ENCODE measurements at places on chromosomes 5 and 9.

GRCh38 chr5:66597183-66597757 is 1.1 kb downstream of the MAST4 start:
- H3K4me3 ChIP-seq, result peak overlapping the region; percentile 61
- peak; percentile 37 for DNase-seq
- H3K27ac ChIP-seq, result no peak overlapping the region
- no peaks in the 10 kb centered on the region for H3K36me3 ChIP-seq
- peaks cover 13% of the 10 kb centered on the region for H3K4me1 ChIP-seq

- H3K27ac ChIP-seq, result no peak overlapping the region
- H3K4me3 ChIP-seq, result no peak overlapping the region
- H3K4me1 ChIP-seq, result no peaks in the 10 kb centered on the region
Measured at GRCh38 chr9:98913044-98913443, 30.7 kb upstream of the COL15A1 start.

GRCh38 chr5:173833196-173833985 is 54.8 kb upstream of the CPEB4 start:
- H3K27me3 ChIP-seq, result no peaks in the 10 kb centered on the region
- no peaks in the 10 kb centered on the region for H3K36me3 ChIP-seq
- no peak for DNase-seq
- H3K27ac ChIP-seq, result no peak overlapping the region
- H3K4me1 ChIP-seq, result peaks cover 9% of the 10 kb centered on the region

DNA sequence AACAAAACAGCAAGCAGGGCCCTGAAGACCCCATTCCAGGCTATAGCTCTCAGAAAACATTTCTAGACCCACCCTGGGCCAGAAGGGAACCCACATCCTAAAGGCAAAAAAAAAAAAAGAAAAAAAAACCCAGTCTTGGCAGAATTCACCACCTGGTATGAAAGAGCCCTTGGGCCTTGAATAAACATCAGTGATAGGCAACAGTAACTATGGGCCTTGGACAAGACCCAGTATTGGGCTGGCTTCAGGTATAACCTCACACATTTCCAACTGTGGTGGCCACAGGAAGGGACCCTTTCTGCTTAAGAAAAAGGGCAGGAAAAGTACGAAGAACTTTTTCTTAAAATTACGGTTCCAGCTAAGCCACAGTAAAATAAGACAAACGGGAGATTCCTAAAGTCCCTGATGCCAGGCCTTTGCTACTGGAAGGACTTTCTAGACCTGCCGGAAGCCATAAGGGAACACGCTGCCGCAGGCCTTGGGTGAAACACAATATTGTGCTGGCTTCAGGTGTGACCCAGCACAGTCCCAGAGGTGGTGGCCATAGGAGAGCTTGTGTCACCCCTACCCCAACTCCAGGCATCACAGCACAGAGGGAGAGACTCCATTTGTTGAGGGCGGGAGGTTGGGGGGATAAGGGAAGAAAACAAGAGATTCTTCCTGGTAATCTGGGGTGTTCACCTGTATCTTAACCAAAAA is 505.2 kb upstream of the RGMB start:
- DNase-seq, result no peak
- no peak overlapping the region for H3K27ac ChIP-seq
- H3K36me3 ChIP-seq, result no peaks in the 10 kb centered on the region
- no peak overlapping the region for H3K4me3 ChIP-seq
- no peaks in the 10 kb centered on the region for H3K4me1 ChIP-seq

GRCh38 chr9:88852794-88853193 is 138.5 kb upstream of the S1PR3 start:
- H3K27me3 ChIP-seq, result no peaks in the 10 kb centered on the region
- no peaks in the 10 kb centered on the region for H3K4me1 ChIP-seq
- H3K36me3 ChIP-seq, result no peaks in the 10 kb centered on the region

GRCh38 chr5:129960831-129961230 is 56.6 kb downstream of the CHSY3 start:
- H3K4me1 ChIP-seq, result no peaks in the 10 kb centered on the region
- no peaks in the 10 kb centered on the region for H3K27me3 ChIP-seq
- H3K36me3 ChIP-seq, result no peaks in the 10 kb centered on the region
- no peak overlapping the region for H3K27ac ChIP-seq

DNA sequence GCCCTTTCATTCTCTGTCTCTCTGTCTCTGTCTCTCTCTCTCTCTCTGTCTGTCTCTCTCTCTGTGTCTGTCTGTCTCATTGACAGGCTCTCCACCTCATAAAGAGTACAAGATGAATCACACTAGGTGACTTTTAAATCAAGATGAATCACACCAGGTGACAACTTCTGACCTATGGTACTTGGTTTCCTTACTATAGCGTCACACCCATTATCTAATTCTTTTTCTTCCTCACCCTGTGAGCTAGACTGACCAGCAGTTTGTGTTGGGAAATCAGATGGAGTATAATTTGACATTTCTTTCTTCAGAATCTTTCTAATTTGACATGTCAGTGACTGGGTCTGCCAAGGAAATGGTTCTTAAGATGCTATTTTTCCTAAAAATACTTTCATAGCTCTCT is 232.9 kb downstream of the ARRDC3 start:
- H3K36me3 ChIP-seq, result no peaks in the 10 kb centered on the region
- no peaks in the 10 kb centered on the region for H3K27me3 ChIP-seq
- H3K4me3 ChIP-seq, result no peak overlapping the region
- H3K4me1 ChIP-seq, result peaks cover 7% of the 10 kb centered on the region

- H3K4me3 ChIP-seq, result no peak overlapping the region
- H3K27ac ChIP-seq, result peak overlapping the region; percentile 39
- H3K36me3 ChIP-seq, result no peaks in the 10 kb centered on the region
- H3K4me1 ChIP-seq, result peaks cover 9% of the 10 kb centered on the region
- no peak for DNase-seq
Measured at GRCh38 chr5:124797665-124798087, 51.2 kb upstream of the ZNF608 start.

GRCh38 chr9:109310486-109310901 is 10.4 kb downstream of the EPB41L4B start:
- DNase-seq, result no peak
- H3K27ac ChIP-seq, result no peak overlapping the region
- no peak overlapping the region for H3K4me3 ChIP-seq
- H3K4me1 ChIP-seq, result peaks cover 11% of the 10 kb centered on the region

DNA sequence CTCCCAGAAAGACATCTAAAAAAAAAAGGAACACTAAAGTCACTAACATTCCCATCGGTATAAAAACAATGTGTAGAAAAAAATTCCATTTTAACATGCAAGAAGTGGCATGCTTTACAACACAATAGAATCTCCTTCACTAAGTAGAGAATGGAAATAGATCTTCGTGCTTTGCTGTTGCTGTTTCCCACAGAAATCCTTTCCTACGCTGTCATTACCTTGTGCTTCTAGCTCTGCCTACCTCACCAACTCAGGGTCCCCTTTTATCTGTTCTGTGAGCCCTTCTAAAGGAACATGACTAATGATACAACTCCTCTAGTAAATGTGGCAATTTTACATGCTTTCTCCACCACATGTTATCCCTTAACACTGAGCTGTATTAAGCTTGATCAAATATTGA is 202.9 kb downstream of the MCTP1 start:
- no peak overlapping the region for H3K27ac ChIP-seq
- no peaks in the 10 kb centered on the region for H3K36me3 ChIP-seq
- no peaks in the 10 kb centered on the region for H3K27me3 ChIP-seq
- no peaks in the 10 kb centered on the region for H3K4me1 ChIP-seq
- no peak for DNase-seq
- no peak overlapping the region for H3K4me3 ChIP-seq
